T-helper 2 cell treated with Interferon-gamma antibody and Interleukin-4, amounts not matched to agents 100 ng/mL and 5 ng/mL, for 36 hours (primary cell): ENCODE measurements at places on chromosomes 2 and 18. TPM values are rescaled to one million over a fixed set of nuclear protein-coding genes. Genes with fewer than 3 reads are reported as not detected.

Gene TTR
- total RNA-seq = not detected in 2 replicates

Gene SPATS2L
- 52.4 and 54.0 TPM in 2 replicates for total RNA-seq

Gene CD8B2
- total RNA-seq = 0.11 TPM in 1 of 2 replicates, not detected in the other

Gene LCT
- total RNA-seq = 0.64 and 0.86 TPM in 2 replicates

Gene KCNE4
- not detected in 2 replicates for total RNA-seq

Gene GMCL1
- 32.4 and 34.8 TPM in 2 replicates for total RNA-seq

Gene RALB
- total RNA-seq = 64.4 and 70.7 TPM in 2 replicates

Gene ABCG5
- total RNA-seq = not detected in 2 replicates

Gene ZNF804A
- total RNA-seq = not detected in 2 replicates

Gene RBM44
- 0.84 and 0.93 TPM in 2 replicates for total RNA-seq

Gene BCL11A
- 0.05 TPM in 1 of 2 replicates, not detected in the other for total RNA-seq

Gene STAT4
- 91.2 and 93.2 TPM in 2 replicates for total RNA-seq

Gene GALNT3
- total RNA-seq = 23.7 and 24.8 TPM in 2 replicates

Gene MPP4
- not detected in 2 replicates for total RNA-seq

Gene PCARE
- not detected in 2 replicates for total RNA-seq

Gene IL1RL2
- not detected in 2 replicates for total RNA-seq

Gene SPRED2
- total RNA-seq = 6.5 and 7.7 TPM in 2 replicates

Gene HOXD3
- total RNA-seq = not detected in 2 replicates

Gene METTL8
- 16.5 and 21.0 TPM in 2 replicates for total RNA-seq

Gene UGT1A7
- not detected in 2 replicates for total RNA-seq

Gene CNDP1
- total RNA-seq = 0.25 TPM in 1 of 2 replicates, not detected in the other

Gene ALLC
- total RNA-seq = not detected in 2 replicates

Gene LIMS2
- 23.1 and 24.2 TPM in 2 replicates for total RNA-seq

Gene DHRS9
- 0.11 TPM in 1 of 2 replicates, not detected in the other for total RNA-seq

Gene BOLL
- not detected in 2 replicates for total RNA-seq

Gene NAT8
- not detected in 2 replicates for total RNA-seq

Gene DRC1
- total RNA-seq = not detected in 2 replicates

Gene APOB
- not detected in 2 replicates for total RNA-seq

Gene GALNT14
- total RNA-seq = 0.16 and 0.20 TPM in 2 replicates

Gene CYRIA
- total RNA-seq = 0.70 and 0.80 TPM in 2 replicates

Gene GALNT5
- not detected in 2 replicates for total RNA-seq

Gene C2orf92
- total RNA-seq = 10.0 and 10.4 TPM in 2 replicates

Gene SCN7A
- not detected in 2 replicates for total RNA-seq

Gene M1AP
- total RNA-seq = 0.09 TPM in 1 of 2 replicates, not detected in the other

Gene CDKL4
- 0.59 and 0.80 TPM in 2 replicates for total RNA-seq

Gene COLEC12
- total RNA-seq = not detected in 2 replicates

Gene PROKR1
- not detected in 2 replicates for total RNA-seq

Gene ABCA12
- total RNA-seq = not detected in 2 replicates

Gene CRYGD
- not detected in 2 replicates for total RNA-seq

Gene ITGB6
- total RNA-seq = not detected in 2 replicates

Gene CDK15
- total RNA-seq = not detected in 2 replicates

Gene ALPI
- not detected in 2 replicates for total RNA-seq

Gene ATP6V1C2
- not detected in 2 replicates for total RNA-seq

Gene LYG2
- not detected in 2 replicates for total RNA-seq

Gene AAK1
- 111 and 113 TPM in 2 replicates for total RNA-seq

Gene OTOS
- total RNA-seq = not detected in 2 replicates

Gene DNAH6
- 0.16 and 0.23 TPM in 2 replicates for total RNA-seq

Gene LIMS4
- 0.20 and 0.25 TPM in 2 replicates for total RNA-seq

Gene PTPRN
- not detected in 2 replicates for total RNA-seq

Gene STAT1
- 776 and 789 TPM in 2 replicates for total RNA-seq

Gene AOX1
- 0.20 TPM in 1 of 2 replicates, not detected in the other for total RNA-seq

Gene LRRC30
- total RNA-seq = not detected in 2 replicates

Gene IGFBP5
- not detected in 2 replicates for total RNA-seq

Gene EPAS1
- 21.1 and 28.2 TPM in 2 replicates for total RNA-seq

Gene MLPH
- total RNA-seq = not detected in 2 replicates
